ENCODE measurements at places on chromosomes 6 and 20.

DNA sequence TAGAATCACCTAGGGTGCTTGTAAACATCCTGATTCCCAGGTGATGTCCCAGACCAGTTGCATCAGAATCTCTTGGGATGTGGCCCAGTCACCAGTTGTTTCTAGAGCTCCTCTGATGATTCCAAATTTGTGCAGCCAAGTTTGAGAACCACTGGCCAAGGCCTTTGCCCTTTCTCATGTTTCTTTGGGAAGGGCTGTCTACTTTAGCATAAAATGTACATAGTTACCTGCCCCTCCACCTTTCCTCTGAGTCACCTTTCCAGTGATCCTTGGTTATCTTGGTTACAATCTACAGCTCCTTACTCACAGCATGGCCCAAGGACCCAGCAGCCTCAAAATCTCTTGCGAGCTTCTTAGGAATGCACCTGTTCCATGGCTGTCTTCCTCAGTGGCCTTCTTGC, 266.4 kb upstream of the PRND start:
- DNase-seq, result no peak

DNA sequence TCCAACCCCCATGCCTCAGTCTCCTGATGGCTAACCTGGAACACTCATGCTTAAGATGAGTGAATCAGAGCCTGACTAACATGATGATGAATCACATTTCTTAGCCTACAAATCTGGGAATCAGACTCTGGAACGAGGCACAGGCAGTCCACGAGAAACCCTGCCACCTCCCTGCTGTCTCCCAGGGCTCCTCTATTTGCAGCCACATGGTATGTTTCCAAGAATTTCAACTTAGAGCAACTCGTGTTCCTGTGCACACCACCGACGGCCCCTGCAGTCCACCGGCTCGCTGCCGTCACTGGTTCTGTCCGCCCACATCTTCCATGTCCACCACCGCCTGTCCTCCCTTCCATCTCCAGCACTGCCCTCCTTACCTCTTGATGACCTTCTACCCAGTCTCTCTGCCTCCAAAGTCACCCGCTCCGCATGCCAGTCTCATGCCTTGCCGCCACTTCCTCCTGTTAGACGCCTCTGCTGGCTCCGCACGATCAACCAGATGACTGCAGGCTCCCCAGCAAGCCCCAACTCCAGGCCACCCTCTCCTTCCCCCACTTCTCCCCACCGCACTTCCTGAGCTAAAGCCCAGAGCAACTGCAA, 87.6 kb downstream of the AGPAT4 start:
- DNase-seq, result no peak

GRCh38 chr6:93498713-93499112, 79.4 kb upstream of the EPHA7 start:
- no peak for DNase-seq

DNA sequence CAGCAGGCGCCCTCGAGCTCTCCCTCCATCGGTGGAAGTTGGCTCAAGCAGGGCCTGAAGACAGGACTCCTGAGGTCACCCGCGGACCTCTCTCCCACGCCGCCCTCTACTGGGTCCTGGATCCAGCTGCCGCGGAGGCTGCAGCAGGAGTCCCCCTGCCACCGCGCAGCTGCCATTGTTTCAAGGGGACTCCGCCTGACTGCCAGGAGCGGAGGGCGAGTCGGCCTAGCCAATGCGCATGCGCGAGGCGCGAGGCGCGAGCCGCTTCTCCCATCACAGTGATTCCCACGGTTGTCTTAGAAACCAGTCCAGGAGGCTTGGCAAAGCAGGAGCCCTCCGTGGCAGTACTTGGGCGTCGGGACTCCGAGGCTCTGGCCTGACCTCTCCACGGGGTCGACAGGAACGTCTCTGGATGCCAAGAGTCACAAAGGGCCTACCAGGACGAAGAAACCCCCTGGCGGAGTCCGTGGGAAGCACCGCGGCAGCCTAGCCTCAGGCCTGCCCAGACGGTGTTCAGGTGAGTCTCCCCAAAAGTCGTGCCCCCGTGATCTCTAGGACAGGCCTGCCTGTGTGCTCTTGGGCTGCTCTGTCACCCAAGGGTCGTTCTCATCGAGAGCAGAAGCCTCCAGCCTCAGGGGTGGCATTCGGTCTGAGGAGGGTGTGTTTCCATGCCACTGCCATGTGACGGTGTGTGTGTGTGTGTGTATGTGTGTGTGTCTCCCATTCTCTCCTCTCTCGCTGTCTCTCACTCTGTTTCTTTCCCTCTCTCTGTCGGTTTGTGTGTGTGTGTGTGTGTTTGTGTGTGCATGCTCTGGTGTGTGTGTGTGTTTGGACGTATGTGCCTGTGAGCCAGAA, 290.6 kb upstream of the ZNF337 start:
- DNase-seq, result peak; percentile 57

DNA sequence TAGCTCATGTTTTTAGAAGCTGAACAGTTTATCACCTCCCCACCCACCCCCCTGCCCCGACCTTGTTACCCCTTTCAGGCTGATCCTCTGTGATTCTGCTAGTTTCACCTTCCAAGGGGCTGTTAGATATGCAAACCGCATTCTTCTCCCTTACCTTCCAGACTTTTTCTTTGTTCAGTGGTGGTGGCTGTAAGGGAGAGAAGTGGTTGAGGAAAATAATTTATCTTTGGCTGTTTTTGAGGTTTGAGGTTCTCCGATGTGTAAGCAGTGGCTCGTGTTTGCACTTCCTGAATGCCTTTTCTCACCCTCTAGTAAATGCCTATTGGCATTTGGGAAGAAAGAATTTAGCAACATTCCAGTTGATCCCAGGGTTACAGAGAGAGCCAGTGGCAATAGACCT, 69.4 kb upstream of the KCNG1 start:
- DNase-seq, result no peak

GRCh38 chr6:63441266-63441956, 121.6 kb upstream of the LGSN start:
- DNase-seq, result no peak

- DNase-seq, result peak; percentile 9
Measured at GRCh38 chr6:69584913-69585729, 211.7 kb downstream of the LMBRD1 start.

GRCh38 chr6:137013738-137014602, 30.8 kb downstream of the IL20RA start:
- DNase-seq, result no peak

DNA sequence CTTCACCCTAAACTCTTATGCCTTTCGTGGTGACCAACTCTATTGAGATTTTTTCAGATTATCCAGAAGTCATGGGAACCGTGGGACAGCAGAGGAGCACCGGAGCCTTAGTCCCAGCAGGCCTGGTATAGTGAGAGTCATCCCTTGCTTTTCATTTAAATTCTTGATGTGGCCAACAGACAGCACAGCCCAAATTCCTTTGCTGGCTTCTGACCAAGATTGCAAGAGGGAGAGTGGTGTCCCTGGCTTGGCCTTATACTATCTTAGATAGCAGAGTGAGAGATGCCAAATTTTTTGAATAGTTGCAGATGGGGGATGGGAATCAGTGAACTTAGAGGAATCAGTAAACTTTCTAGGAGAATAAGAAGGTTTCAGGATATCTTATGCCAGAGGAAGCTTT, 7.8 kb downstream of the STX11 start:
- no peak for DNase-seq

DNA sequence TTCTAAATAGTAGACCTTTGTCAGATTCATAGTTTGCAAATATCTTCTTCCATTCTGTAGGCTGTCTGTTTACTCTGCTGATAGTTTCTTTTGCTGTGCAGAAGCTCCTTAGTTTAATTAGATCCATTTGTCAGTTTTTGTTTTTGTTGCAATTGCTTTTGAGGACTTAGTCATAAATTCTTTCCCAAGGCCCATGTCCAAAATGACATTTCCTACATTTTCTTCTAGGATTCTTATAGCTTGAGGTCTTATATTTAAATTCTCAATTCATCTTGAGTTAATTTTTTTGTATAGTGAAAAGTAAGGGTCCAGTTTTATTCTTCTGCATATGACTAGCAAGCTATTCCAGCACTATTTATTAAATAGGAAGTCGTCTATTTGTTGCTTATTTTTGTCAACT, 287.0 kb downstream of the PACRG start:
- DNase-seq, result no peak

DNA sequence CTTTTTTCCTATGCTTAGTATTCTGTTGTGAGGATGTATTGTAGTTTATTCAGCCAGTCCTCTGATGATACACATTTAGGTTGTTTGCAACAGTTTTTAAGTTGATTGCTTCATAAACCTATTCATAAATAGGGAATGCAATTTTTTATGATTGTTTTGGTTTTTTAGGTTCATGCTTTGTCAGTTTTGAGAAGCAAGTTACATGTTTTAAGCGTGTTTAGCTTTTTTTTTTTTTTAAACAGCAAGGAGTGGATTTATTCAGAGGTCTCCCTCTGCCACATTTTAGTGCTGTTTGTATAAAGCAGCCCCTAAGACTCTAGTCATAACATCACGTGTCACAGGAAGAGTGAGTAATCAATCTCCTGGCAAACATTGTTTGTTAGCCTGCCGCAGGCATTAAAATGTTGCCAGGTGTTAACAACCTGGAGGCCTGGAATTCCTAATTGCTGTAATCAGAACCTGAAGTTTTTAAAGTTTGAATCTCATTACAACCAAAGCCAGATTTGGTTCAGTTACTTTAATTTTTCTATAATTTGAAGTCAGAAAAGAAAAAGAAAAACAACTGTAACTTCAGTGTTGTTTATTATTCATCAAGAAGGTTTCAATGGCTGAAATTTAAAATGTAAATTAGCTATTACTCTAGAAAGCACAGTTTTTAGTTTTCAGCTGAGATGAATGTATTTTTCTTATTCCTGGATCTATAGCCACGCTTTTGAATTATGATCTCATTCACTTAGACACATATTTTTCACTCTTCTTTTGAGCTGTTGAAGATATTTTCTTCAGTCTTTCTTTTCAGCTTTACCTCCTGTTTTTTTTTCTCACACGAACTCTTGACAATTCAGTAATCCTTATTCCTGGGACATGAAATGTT, 59.2 kb downstream of the KCNS1 start:
- peak; percentile 50 for DNase-seq

DNA sequence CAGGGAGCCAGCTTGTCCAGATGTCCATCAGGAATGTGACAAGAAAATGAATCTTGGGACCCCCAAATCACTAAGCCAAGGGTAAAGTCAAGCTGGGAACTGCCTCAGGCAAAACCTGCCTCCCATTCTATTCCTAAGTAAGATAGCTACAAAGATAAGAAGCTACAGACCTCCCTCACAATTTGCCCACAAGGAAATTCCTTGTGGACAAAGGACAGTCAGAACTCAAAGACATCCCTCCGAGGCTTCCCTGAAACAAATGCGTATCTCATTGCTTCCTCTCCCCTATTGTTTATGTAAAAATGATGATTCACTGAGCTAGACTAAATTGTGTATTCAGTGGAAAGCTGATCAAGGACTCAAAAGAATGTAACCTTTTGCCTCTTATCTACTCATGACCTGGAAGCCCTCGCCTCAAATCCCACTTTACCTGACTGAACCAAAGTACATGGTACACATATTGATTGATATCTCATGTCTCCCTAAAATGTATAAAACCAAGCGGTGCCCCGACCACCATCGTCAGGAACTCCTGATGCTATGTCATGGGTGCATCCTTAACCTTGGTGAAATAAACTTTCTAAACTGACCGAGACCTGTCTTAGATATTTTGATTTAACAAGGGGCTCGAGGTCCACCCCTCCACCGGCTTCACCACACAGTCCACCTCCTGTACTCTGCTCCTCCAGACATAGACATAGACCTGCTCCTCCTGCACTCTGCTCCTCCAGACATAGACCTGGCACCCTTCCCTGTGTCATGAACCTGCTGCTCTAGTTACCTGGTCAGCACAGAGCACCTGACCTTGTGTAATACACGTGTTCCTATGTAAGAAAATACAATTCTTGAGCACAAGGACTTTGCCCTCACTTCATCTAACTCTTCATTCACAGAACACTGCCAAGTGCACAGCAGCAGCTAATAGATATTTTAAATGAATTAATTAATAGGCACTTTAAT, 81.4 kb downstream of the WDR27 start:
- DNase-seq, result no peak

- no peak for DNase-seq
Measured at GRCh38 chr20:24589815-24590177, 120.4 kb downstream of the SYNDIG1 start.

DNA sequence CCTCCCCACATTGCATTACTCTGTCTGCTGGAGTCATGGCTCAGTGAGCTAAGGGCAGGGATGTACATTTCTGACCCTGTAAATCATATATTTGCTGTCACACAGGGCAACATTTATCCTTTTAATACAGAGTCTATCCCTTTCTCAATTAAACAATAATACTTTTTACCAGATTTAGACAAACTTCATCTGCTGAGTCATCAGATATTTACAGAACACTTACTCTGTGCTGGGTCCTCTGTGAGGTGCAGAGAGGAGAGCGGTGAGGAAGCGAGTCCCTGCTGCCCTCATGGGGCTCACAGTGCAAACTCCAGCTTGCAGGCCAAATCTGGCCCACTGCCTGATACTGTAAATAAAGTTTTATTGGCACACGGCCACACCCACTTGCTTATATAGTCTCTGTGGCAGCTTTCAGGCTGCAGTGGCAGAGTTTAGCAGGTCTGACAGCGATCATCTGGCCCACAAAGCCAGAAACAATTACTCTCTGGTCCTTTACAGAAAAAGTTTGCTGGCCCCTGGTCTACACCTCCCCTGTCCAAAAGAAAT, 144.5 kb downstream of the CDH26 start:
- no peak for DNase-seq

- DNase-seq, result no peak
Measured at GRCh38 chr6:36216559-36216958, 20.0 kb downstream of the BRPF3 start.

GRCh38 chr6:161414707-161415106, 140.8 kb upstream of the AGPAT4 start:
- DNase-seq, result no peak

DNA sequence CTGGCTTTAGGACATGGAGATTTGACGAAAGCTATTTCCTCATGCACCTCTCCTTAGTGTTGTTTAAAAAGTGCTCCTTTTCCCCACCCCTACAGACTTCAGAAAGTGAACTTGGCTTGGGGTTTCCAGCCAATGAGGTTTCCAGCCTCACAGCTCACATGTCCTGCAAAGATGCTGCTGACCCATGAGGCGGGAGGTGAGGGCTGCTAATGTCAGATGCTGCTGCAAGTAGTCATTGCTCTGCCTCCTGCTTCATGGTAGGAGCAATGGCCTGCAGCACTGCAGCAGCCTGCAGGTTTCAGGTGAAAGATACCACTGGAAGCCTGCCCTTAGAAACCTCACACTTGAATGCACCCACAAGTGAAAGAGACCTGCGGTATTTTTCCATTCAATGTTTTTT, 112.8 kb downstream of the LAMP5 start:
- no peak for DNase-seq
